ENCODE measurements at places on chromosomes 6 and 20.

DNA sequence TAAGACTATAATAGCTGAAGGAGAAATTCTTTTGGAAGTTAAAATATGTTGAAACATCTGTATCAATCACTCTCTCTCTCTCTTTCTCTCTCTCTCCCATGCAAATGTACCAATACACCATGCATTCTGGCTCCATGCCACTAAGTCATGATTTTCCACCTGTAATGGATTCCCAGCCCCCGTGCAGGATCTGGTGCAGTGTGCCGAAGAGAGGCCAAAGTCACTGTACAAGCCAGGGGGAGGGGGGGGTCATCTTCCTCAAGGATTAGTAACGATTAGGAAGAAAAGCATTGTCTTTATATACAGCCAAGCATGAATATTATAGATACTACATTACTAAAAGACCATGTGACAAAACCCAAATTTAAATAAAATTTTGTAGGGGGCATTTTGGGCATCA lies 725.1 kb downstream of the KIF16B start:
- no peak for ATAC-seq

- no peak for ATAC-seq
Observed at GRCh38 chr20:57313951-57314350, 15.7 kb upstream of the SPO11 start.

DNA sequence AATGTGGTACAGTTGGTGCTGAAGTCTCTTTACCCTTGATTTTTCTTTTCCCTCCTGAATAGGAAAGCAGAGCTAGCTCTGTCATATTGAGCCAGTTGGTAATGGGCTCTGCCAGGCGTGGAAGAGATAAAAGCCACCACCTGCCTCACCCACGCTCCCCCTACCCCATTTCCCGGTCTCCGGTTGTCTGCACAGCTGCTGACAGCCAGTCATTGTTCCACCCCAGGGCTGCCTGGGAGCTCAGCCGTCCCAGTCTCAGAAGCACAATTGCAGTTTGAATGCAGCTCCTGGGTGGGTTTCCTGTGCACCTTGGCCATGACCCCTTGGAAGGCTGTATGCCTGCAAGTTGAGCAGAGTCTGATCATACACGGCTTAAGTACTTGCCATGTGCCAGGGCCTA lies 675.2 kb upstream of the FLRT3 start:
- no peak for ATAC-seq

DNA sequence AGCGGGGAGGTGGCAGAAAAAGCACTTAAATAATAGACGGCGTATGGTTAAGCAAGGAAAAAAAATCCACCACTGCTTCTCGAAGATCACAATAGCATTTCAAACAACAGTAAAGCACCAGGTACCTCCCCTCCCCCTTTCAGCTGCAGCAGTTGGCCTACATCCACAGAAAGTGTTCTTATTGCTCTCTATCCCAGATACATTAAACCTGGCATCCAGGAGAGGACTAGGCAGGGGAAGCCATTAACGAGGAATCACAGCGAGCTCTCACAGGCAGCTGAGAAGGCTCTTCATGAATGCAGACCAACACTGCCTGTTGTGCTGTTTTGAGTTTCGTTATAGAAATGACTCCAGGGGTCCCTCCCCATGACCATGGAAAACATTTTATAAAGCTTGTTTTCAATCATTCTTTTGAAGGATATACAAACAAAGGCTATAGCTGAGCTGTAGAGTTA lies 11.8 kb downstream of the FYN start:
- no peak for ATAC-seq

DNA sequence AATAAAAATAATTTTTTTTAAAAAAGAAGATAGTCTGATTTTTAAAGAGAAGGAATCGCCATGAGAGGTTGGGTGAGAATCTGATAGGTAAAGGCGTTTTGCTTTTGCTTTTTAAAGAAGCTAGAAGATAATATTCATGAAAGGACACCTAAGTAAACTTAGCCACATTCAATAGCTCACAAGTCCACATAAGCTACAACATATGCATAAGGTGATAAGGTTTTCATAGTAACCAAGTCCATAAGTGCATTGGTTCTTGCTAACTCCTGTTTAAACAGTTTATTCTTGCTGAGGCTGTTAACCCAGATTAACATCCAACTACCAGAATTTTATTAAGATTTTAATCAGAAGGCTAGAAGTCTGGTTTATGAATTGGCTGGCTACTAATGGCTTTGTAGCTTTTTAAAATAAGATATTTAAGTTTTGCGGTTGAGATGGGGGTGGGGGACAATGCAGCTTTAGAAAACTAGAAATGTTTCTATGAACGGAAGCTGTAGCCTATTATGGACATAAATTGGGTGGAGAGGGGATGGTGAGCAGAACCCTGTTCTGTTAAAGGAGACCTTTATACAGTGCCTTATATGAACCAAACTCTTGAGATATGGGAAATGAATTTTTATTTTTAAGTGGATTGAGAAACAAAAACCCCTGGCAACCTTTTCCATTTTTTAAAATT lies 235.1 kb downstream of the ZFAND3 start:
- no peak for ATAC-seq

GRCh38 chr6:36906539-36907325 lies 21.0 kb downstream of the C6orf89 start:
- ATAC-seq: peak; percentile 62

DNA sequence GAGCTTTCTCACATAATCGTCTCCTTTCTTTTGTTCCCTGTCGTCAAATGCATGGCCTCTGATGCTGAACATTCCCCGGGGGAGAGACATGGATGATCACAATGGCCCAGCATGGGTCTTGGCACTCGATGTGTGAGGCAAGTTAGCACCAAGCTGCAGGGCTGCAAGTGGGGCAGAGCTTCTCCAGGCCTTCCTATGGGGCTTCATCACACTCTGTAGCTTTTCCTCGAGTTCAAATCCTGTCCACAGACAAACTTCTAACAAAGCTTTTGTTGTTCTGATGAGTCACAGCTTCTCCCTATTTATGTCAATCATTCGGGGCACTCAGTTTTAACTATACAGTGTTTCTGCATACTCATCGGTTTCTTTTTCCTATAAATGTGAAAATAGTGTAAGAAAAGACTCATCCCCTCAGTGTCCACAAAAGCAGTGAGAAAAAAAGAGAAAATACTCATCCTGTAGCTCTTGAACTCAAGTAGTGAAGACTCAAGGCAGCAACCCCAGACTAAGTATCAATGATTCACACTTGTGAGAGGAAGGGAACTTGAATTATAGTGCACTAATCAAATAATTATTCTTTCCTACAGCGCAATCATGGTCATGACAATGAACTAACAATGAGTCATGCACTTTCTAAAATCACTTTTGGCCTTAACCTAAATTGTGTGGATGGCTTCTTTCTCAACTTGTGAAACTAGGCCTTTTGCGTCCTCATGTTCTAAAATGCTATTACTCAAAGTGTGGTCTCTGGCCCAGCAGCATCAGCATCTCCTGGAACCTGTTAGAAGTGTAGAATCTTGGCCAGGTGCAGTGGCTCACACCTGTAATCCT lies 68.4 kb upstream of the NOX3 start:
- ATAC-seq: peak; percentile 87

GRCh38 chr6:140071601-140072062 lies 697.2 kb upstream of the CITED2 start:
- ATAC-seq: no peak

GRCh38 chr6:19827247-19827646 lies 9.9 kb upstream of the ID4 start:
- no peak for ATAC-seq

DNA sequence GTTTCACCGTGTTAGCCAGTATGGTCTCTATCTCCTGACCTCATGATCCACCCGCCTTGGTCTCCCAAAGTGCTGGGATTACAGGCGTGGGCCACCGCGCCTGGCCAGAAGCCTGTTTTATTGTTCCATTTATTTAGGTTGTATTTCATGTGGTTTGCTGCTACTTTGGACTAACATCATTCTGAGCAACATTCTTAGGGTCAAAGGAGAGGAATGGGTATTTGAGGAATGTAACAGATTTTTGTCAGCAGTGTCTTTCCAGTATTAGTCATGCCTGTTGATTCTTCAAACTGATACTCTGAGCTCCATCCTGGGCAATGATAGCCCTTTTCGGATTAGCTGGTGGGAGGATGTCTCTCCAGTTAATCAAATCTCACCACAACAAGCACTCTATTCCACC lies 213.0 kb upstream of the CITED2 start:
- ATAC-seq: no peak
